Osteocyte (in vitro differentiated cells): ENCODE measurements at places on chromosomes 4 and X. TPM values are rescaled to one million over a fixed set of nuclear protein-coding genes. Genes with fewer than 3 reads are reported as not detected.
A peak's percentile ranks its signal among the peaks of the same experiment; 100 is the strongest.

- DNase-seq, result no peak
- H3K36me3 ChIP-seq, result no peaks in the 10 kb centered on the region
- no peak overlapping the region for H3K27ac ChIP-seq
- no peaks in the 10 kb centered on the region for H3K27me3 ChIP-seq
- H3K4me1 ChIP-seq, result peaks cover 5% of the 10 kb centered on the region
These were observed 22.9 kb upstream of the CPE start for GRCh38 chr4:165355900-165356300.

DNA sequence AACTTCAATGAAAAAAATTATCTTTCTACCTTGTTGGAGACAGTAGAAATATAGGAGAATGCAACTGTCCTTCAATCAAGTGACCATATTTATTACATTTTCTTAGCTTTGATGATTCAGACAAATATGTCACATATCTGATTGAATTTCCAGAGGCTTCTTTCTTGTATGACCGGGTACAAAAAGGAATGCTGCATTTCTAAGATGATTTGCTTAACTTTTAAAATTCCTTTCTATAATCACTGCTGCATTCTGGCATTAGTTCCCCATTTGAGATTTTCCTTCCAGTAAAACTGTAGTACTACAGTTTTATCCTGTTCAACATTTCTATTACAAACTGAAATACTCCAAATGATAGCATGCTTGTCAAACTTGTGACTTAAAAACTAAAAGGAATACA lies 5.2 kb downstream of the MFSD8 start:
- no peaks in the 10 kb centered on the region for H3K27me3 ChIP-seq
- H3K27ac ChIP-seq, result no peak overlapping the region
- H3K4me3 ChIP-seq, result no peak overlapping the region
- DNase-seq, result no peak
- H3K4me1 ChIP-seq, result peaks cover 9% of the 10 kb centered on the region
- peaks cover 9% of the 10 kb centered on the region for H3K36me3 ChIP-seq

GRCh38 chr4:8746523-8747466 lies 124.8 kb downstream of the HMX1 start:
- H3K27me3 ChIP-seq, result peaks cover 21% of the 10 kb centered on the region
- DNase-seq, result no peak
- H3K4me1 ChIP-seq, result no peaks in the 10 kb centered on the region
- no peaks in the 10 kb centered on the region for H3K36me3 ChIP-seq
- H3K4me3 ChIP-seq, result no peak overlapping the region

- H3K4me1 ChIP-seq, result peaks cover 5% of the 10 kb centered on the region
- H3K27me3 ChIP-seq, result no peaks in the 10 kb centered on the region
- H3K27ac ChIP-seq, result no peak overlapping the region
- H3K4me3 ChIP-seq, result no peak overlapping the region
- DNase-seq, result no peak
These were observed 468.2 kb upstream of the DIPK2B start for GRCh38 chrX:45668686-45669443.

GRCh38 chr4:123896446-123897071 lies 500.0 kb downstream of the SPRY1 start:
- H3K4me1 ChIP-seq, result peaks cover 44% of the 10 kb centered on the region
- no peaks in the 10 kb centered on the region for H3K27me3 ChIP-seq
- H3K36me3 ChIP-seq, result no peaks in the 10 kb centered on the region
- no peak overlapping the region for H3K27ac ChIP-seq
- DNase-seq, result no peak
- no peak overlapping the region for H3K4me3 ChIP-seq

DNA sequence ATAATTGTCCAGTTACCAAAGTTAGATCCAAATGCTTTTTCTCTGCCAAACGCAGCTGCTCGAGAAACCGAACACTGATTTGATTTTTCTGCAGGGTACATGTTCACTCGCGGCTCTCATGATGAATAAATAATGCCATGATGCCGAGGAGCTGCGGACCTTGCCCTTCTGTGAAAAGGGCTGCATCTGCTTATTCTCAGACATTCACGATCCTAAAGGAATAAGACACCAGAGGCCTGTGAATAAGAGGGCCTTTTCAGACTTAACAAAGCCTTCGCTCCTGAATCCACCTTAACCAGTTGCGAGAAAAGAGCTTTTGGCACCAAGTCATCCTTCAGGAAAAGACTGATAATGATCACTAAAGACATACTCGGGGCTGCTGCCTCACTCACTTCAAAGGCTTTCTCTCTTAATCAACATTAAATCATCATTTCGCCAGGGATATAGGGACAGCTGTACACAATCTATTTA lies 147.5 kb downstream of the FBXO8 start:
- peaks cover 22% of the 10 kb centered on the region for H3K27me3 ChIP-seq
- no peak overlapping the region for H3K4me3 ChIP-seq
- no peak for DNase-seq
- no peaks in the 10 kb centered on the region for H3K36me3 ChIP-seq
- no peak overlapping the region for H3K27ac ChIP-seq

WAS gene
- 0.19 and 0.39 TPM in 2 replicates for total RNA-seq

DNA sequence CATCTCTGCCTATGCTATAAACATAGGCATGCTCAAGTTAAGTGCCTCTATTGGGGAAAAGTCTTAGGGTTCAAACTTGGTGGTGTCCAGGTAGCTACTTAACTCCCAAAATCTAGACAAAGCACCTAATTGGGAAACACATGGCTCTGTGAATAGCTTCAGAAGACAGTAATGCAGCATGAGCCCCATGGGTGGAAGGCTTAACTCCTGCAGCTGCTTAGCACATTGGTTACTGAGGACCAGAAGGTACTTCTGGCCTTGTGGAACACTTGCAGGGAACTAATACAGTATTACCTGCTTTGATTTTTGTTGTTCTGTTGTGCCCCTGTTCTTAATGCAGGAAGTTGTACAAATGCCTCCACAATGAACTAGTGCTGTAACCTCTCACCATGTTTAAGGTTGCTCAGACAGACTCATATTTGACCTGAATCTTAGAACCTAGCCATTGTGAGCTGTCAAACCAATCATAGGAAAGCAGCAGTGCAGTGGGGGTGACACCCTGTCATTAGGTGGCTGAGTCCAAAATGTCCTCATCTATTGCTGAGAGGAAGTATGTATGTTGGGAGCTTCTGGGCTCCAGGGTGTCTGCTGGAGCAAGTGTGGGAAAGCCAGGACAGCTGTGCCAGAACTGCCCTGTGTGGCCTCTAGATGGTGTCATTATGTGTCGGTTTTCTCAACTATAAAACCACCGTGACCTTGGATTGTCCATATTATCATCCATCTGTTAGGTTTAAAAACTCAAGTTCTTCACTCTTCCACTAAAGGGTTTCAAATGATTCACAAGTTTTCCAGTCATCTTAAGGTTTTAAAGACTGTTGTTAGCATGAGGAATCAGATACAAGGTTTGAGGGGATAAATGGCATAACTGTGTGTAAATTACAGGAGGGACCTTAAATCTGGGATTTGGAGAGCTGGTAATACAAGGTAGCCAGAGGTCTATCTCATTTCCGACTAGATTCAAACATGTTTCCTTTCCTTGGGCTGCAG lies 69.9 kb upstream of the WDR1 start:
- H3K4me1 ChIP-seq, result no peaks in the 10 kb centered on the region
- no peak for DNase-seq
- H3K36me3 ChIP-seq, result no peaks in the 10 kb centered on the region
- H3K4me3 ChIP-seq, result no peak overlapping the region
- no peak overlapping the region for H3K27ac ChIP-seq

- no peak overlapping the region for H3K4me3 ChIP-seq
- no peak for DNase-seq
- H3K27ac ChIP-seq, result peak overlapping the region; percentile 58
- no peaks in the 10 kb centered on the region for H3K27me3 ChIP-seq
These were observed 231.4 kb upstream of the MID1 start for GRCh38 chrX:10851809-10852208.

DNA sequence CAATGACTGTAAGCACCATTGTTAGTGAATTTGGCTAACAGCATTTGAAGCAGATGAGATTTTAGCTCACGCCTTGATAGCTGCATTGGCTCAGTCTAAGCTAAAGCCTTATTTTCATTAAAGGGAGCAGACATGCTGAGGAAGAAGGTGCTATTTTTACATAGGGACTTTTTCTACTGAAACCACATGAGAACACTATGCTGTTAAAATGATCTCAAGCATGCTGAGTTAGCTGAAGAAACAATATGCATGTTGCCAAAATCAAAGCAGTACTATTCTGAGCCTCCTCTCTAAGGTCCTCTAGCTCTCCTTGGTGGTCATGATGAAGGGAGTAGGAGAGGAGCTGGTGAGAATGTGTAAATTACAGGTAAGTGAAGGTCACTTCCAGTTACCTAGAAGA lies 134.4 kb upstream of the JADE1 start:
- DNase-seq, result no peak
- H3K27me3 ChIP-seq, result no peaks in the 10 kb centered on the region
- no peak overlapping the region for H3K27ac ChIP-seq

- no peaks in the 10 kb centered on the region for H3K4me1 ChIP-seq
- no peaks in the 10 kb centered on the region for H3K27me3 ChIP-seq
- no peaks in the 10 kb centered on the region for H3K36me3 ChIP-seq
- no peak overlapping the region for H3K4me3 ChIP-seq
- no peak overlapping the region for H3K27ac ChIP-seq
These were observed 731.3 kb downstream of the DMD start for GRCh38 chrX:32480019-32480418.

TEX11 gene
- not detected in 2 replicates for total RNA-seq

- peaks cover 19% of the 10 kb centered on the region for H3K36me3 ChIP-seq
- H3K4me3 ChIP-seq, result no peak overlapping the region
- no peak overlapping the region for H3K27ac ChIP-seq
These were observed 55.4 kb downstream of the ACOX3 start for GRCh38 chr4:8385106-8385505.

GRCh38 chr4:112418092-112418491 lies 97.9 kb downstream of the NEUROG2 start:
- H3K4me1 ChIP-seq, result peaks cover 3% of the 10 kb centered on the region
- no peak overlapping the region for H3K4me3 ChIP-seq
- no peak overlapping the region for H3K27ac ChIP-seq
- H3K27me3 ChIP-seq, result no peaks in the 10 kb centered on the region
- peaks cover 9% of the 10 kb centered on the region for H3K36me3 ChIP-seq
- DNase-seq, result no peak

- DNase-seq, result no peak
- H3K4me3 ChIP-seq, result no peak overlapping the region
- H3K36me3 ChIP-seq, result no peaks in the 10 kb centered on the region
- peaks cover 16% of the 10 kb centered on the region for H3K4me1 ChIP-seq
- no peaks in the 10 kb centered on the region for H3K27me3 ChIP-seq
- no peak overlapping the region for H3K27ac ChIP-seq
These were observed 37.8 kb downstream of the PJA1 start for GRCh38 chrX:69127466-69127865.

UPF3B gene
- total RNA-seq, result 8.3 and 12.4 TPM in 2 replicates

- H3K27ac ChIP-seq, result no peak overlapping the region
- no peaks in the 10 kb centered on the region for H3K36me3 ChIP-seq
- no peak for DNase-seq
- H3K4me3 ChIP-seq, result no peak overlapping the region
- H3K27me3 ChIP-seq, result no peaks in the 10 kb centered on the region
These were observed 227.7 kb upstream of the GPRIN3 start for GRCh38 chr4:89535251-89535650.

DNA sequence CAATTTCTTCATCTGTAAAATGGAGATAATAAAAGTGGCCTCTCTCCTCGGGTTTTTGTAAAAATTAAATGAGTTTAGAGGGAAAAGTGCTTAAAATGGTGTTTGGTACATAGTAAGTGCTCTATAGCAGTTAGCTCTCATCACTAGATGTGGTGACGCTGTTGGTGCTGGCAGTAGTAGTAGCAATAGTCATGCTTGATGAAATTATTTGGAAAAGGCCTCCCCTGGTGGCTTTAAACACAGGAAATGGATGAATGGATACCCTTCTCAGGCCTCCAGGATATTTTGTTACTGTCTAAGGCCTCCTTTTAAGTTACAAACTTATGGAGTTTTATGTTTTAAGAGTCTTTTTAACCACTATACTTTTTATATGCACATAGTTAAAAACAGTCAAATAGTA lies 142.9 kb downstream of the CBR4 start:
- H3K4me1 ChIP-seq, result peaks cover 89% of the 10 kb centered on the region
- peaks cover 23% of the 10 kb centered on the region for H3K36me3 ChIP-seq
- DNase-seq, result no peak
- H3K4me3 ChIP-seq, result no peak overlapping the region
- H3K27ac ChIP-seq, result peak overlapping the region; percentile 83

RHOXF2 gene
- not detected in 2 replicates for total RNA-seq

DNA sequence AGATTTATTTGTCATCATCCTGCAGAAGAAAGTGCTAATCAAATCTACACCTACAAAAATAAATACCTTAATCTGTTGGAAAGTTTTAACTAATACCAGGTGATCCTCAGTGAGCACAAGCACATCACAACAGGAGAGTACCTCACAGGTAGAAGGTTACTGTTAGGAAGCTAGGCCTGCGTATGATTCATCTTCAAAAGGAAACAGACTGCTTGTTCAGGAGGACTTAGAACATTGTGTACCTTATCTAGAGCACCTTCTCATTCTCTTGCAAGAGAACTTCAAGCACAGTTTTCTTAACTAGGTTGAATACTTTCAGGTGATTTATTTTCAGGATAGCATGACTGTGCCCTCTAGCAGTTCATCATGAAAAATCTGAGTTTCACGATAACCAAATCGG lies 54.2 kb downstream of the MND1 start:
- no peaks in the 10 kb centered on the region for H3K4me1 ChIP-seq
- H3K27ac ChIP-seq, result no peak overlapping the region
- no peak for DNase-seq
- no peak overlapping the region for H3K4me3 ChIP-seq
- H3K27me3 ChIP-seq, result no peaks in the 10 kb centered on the region
- H3K36me3 ChIP-seq, result no peaks in the 10 kb centered on the region

- peaks cover 6% of the 10 kb centered on the region for H3K27me3 ChIP-seq
- H3K4me3 ChIP-seq, result no peak overlapping the region
- H3K27ac ChIP-seq, result no peak overlapping the region
- no peak for DNase-seq
- peaks cover 4% of the 10 kb centered on the region for H3K4me1 ChIP-seq
- peaks cover 6% of the 10 kb centered on the region for H3K36me3 ChIP-seq
These were observed 41.7 kb upstream of the FRMD7 start for GRCh38 chrX:132169554-132169953.

APELA gene
- not detected in 2 replicates for total RNA-seq

GRCh38 chr4:83272900-83273299 lies 11.7 kb downstream of the COQ2 start:
- H3K27me3 ChIP-seq, result no peaks in the 10 kb centered on the region
- DNase-seq, result no peak
- peaks cover 16% of the 10 kb centered on the region for H3K4me1 ChIP-seq
- peaks cover 11% of the 10 kb centered on the region for H3K36me3 ChIP-seq
- H3K27ac ChIP-seq, result no peak overlapping the region

RASSF6 gene
- total RNA-seq, result not detected in 2 replicates

DNA sequence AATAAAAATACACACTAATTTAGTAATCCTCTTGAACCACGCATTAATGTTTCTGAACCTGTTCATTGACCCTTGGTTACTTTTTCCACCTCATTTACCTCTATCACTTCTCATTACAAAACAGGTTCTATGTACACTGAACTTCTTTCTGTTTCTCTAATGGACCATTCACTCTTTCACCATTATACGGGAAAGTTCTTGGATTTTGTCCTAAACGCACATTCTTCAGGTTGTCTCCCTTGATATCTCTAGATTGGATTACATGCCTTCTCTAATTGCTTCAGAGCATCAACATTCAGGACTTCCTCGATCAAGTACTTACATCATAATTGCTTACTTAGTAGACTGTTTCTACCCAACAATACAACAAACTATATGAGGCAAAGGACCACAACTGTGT lies 359.4 kb upstream of the FSTL5 start:
- H3K27ac ChIP-seq, result no peak overlapping the region
- no peaks in the 10 kb centered on the region for H3K36me3 ChIP-seq
- DNase-seq, result no peak
- no peaks in the 10 kb centered on the region for H3K4me1 ChIP-seq
- H3K4me3 ChIP-seq, result no peak overlapping the region

GRCh38 chr4:153233761-153234371 lies 29.6 kb downstream of the TRIM2 start:
- H3K4me3 ChIP-seq, result no peak overlapping the region
- H3K36me3 ChIP-seq, result peaks cover 2% of the 10 kb centered on the region
- peaks cover 47% of the 10 kb centered on the region for H3K4me1 ChIP-seq
- H3K27ac ChIP-seq, result peak overlapping the region; percentile 63
- DNase-seq, result no peak
